ENCODE measurements at places on chromosomes 7 and 10. TPM values are rescaled to one million over a fixed set of nuclear protein-coding genes. Genes with fewer than 3 reads are reported as not detected.

The TSPAN13 gene
- 30.8 TPM for total RNA-seq

The NUTM2E gene
- not detected for total RNA-seq

The TAS2R41 gene
- not detected for total RNA-seq

The ZNF746 gene
- 7.4 TPM for total RNA-seq

The HABP2 gene
- not detected for total RNA-seq

All from smooth muscle cell of the coronary artery (primary cell).